ENCODE measurements at places on chromosomes 3 and 15.

GRCh38 chr15:68599560-68600071 lies 20.8 kb downstream of the CORO2B start:
- no peak for DNase-seq

DNA sequence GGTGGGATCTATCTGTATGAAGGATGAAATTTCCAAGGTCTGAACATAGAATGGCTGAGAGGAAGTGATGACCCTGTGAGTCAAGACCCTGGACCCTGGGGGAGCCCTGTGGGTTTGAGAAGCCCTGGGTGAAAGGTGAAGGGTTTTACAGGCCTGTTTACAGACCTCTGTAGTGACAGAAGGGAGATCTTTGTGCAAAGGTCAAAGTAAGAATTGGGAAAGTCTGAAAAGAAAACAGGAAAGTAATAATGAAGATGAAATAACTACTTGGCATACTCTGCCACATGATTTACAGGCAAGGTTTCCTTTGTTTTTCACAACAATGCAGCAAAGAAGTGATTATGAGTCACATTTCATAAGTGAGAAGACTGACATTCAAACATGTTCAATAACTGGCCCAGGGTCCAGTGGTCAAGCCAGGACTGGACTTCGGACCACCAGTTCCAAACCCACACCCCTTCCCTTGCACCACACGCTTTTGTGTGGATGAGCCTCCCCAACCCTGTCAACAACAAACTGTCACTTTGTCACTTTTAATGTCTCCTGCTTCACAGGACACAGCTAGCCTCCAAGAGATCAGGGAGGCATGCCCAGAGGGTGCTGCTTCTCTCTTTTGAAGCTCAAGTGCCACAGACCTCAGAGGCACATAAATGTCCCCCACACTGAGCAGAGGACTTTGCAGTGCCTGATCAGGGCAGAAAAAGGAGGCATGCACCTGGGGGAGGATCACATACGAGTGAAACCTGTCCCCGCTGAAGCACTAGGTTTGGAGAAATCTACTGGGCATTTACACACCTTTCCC lies 21.5 kb downstream of the CD86 start:
- peak; percentile 14 for DNase-seq

- DNase-seq, result no peak
Measured at GRCh38 chr15:101306341-101307047, 11.4 kb upstream of the SNRPA1 start.

- DNase-seq, result peak; percentile 70
Measured at GRCh38 chr3:85567071-85567676, 608.4 kb downstream of the CADM2 start.

DNA sequence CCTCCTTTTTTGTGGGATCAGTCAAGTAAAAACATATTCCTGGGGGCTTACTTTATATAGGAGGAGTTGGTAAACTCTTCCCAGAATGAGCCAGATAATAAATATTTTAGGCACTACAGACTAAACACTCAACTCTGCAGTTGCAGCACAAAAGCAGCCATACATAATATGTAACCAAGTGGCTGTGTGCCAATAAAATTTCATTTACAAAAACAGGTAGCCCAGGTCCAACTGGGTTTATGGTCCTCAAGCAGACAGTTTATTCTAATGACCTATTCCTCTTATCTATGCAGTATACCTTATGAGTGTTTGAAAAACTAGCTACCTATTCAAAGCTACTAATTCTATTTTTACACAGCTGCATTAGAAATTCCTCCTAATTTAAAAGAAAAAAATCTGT lies 61.8 kb downstream of the FAIM start:
- DNase-seq, result no peak

GRCh38 chr3:18033581-18034108 lies 291.2 kb upstream of the TBC1D5 start:
- DNase-seq, result no peak

GRCh38 chr15:101121511-101122090 lies 130.2 kb downstream of the CHSY1 start:
- DNase-seq, result peak; percentile 57

DNA sequence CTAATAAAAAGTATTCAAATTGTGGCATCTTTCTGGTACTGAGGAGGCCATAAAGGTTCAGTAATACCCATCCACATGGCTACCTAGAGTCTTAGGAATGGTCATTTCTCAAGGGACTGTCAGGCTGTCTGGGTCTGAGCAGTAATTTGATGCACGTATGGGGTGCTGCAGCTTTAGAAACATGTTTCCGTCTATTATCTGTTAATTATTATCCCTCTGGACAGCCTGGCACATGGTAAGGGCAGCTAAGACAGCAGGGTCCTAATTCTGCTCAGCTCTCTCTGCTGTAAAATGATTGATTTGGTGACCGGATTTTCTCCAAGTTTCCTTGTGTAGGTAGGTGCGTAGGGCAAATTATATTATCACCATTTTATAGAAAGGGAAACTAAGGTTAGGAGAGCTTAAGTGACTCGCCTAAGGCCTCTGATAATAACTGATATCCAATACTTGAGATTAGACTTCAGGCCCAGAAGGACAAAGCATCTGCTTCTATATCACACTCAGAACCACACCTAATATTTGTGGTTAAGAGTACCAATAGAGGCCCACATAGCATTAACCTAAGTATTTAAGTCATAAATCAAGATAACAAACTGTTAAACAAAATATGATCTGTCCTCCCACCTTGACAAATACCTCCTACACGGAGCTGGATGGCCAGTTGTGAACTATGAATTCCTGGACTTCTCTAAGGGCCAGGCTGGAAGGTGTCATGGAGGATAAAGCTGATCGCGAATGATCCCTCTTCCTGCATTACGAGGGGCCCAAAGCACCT lies 2.9 kb upstream of the RAP2B start:
- DNase-seq, result no peak

- DNase-seq, result no peak
Measured at GRCh38 chr15:69293741-69294615, 4.7 kb upstream of the PAQR5 start.

DNA sequence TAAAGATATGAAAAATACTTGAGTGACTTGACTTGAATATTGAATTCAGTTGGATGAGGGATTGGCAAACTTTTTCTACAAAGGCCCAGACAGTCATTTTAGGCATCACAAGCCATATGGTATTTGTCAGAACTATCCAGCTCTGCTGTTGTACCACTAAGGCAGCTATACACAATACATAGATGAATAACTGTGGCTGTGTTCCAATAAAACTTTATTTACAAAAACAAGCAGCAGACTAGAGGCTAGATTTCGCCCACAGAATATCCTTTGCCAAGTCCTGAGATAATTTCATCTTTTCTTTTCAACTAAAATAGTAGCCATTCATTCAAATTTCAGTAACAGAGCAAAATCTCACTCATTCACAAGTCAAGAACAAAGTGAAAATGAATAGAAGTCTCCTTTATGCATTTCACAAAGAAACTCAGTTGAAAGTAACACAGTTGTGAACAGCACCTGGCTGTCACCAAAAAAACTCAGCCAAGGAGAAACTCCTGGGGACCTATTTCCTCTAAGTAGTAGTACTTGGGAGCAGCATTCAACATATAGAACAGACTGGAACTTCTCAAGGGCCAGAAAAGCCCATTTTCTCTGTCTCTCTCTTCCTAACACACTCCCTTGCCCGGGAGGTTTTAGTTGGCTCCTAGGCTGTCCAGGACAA lies 56.3 kb downstream of the OSBPL10 start:
- no peak for DNase-seq

- DNase-seq, result no peak
Measured at GRCh38 chr3:46284981-46285683, 42.9 kb downstream of the CCR3 start.

GRCh38 chr3:118641608-118642007 lies 393.0 kb downstream of the IGSF11 start:
- no peak for DNase-seq

DNA sequence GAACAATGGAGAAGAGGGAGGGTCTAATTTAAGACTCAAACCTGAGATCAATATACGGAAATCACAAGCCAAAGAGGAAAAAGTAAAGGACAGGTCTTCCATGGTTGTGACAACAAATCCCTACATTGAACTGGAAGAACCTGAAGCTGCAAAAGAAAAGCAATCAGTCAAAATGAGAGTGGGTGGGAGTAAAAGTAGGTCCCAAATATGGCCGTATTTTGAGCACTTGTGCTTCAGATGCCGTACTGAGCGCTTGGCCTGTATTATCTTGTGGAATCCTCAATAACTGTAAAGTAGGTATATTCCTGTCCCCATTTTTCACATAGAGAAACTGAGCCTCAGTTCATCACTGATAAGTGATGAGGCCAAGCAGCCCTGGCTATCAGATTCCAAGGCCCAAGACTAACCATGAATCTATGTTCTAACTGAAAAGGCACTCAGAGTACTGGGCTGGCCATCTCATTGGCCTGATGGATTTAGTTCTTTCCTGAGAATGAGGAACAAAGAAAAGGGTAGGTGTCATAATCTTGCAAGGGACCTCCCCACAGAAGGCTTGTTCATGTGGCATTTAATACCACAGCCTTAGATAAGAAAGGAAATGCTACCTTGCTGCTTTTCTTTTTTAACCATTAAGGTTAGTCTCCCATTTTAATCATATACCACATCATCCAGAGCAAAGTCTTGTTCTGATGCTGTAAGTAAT lies 52.5 kb downstream of the LRRN1 start:
- peak; percentile 46 for DNase-seq
